ENCODE measurements at places on chromosomes 7 and 10.

- no peak for DNase-seq
Measured at GRCh38 chr7:141641876-141642275, 60.1 kb downstream of the DENND11 start.

DNA sequence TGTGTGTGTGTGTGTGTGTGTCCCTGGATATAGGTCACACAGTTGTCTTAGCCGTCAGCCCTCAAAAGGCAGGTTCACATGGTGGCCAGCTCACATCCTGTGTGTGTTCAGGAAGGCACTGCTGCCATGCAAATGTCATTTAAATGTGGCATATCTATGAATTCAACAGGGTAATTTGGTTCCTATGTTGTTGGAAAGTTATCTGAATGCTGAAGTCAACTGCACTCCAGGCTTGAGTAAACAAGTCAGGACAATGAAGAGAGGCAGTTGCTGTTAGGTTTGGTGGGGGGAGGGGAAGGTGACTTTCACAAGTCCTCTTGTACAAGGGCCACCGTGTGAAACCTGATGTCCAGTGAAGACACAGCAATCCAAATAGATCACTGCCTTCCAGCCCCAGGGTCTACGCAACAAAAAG lies 61.1 kb downstream of the PTPRE start:
- no peak for DNase-seq

GRCh38 chr7:121398246-121398645 lies 2.1 kb upstream of the FAM3C start:
- no peak for DNase-seq

- DNase-seq, result no peak
Measured at GRCh38 chr10:88196291-88196690, 332.9 kb downstream of the PTEN start.

GRCh38 chr10:4102802-4103344 lies 317.9 kb upstream of the KLF6 start:
- DNase-seq, result no peak

DNA sequence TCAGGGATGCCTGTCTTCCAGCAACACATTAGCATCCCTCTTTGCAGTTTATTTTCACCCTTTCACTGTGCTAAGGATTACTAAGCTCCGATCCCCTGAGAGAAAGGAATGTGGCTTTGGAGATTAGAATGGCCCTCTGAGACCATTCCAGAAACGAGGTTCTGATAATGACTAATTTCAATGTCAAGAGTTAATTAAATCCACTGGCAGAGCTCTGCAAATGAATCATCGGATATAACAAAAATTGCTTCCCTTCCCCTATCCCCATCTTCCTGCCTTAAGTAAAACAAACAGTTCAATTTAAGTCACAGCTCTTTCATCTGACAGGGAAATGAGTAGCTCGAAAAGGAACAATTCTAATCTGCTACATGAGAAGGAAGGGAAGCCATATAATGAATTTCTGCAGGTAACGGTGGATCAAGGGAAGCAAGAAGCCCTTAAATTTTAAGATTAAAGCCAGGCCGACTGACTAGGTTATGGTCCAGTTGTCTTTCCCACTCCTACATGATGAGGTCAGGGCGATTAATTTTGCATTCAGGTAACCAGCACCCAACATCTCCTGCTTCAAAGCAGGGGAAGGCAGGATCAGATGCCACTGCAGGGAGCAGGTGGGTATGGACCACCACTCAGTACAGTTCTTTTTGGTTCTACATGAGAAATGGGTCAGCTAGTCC lies 50.5 kb downstream of the MALSU1 start:
- DNase-seq, result no peak

- no peak for DNase-seq
Measured at GRCh38 chr10:71029411-71029892, 141.1 kb upstream of the PCBD1 start.

- DNase-seq, result no peak
Measured at GRCh38 chr10:21602313-21602712, 68.3 kb downstream of the MLLT10 start.

- DNase-seq, result no peak
Measured at GRCh38 chr7:39504963-39505362, 61.2 kb upstream of the YAE1 start.

GRCh38 chr7:121313793-121314676 lies 14.8 kb upstream of the WNT16 start:
- DNase-seq, result peak; percentile 99
